ENCODE measurements at places on chromosomes 13 and 19.
A peak's percentile ranks its signal among the peaks of the same experiment; 100 is the strongest.

DNA sequence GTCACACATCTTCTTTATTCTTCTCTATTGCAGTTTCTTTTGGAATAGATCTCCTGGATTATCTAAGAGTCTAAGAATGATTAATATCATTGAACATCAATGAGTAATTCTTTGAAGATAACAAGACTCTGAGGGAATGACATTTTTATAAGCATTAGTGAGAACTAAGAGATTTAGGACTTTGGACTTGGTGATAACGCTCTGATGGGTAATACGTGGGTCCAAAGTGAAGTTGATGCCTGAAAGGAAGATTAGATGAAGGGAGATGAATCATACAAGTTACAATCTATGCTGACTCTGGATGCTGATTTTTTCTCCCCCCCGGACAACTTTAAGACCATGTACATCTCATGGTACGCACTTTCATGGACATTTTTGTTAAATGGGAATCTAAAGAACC is 364.5 kb downstream of the GPC5 start:
- no peak for DNase-seq

DNA sequence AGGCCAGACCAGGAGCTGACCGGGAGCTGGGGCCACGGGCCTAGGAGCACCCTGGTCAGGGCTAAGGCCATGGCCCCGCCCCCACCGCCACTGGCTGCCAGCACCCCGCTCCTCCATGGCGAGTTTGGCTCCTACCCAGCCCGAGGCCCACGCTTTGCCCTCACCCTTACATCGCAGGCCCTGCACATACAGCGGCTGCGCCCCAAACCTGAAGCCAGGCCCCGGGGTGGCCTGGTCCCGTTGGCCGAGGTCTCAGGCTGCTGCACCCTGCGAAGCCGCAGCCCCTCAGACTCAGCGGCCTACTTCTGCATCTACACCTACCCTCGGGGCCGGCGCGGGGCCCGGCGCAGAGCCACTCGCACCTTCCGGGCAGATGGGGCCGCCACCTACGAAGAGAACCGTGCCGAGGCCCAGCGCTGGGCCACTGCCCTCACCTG is 6.6 kb downstream of the SPHK2 start:
- DNase-seq: no peak

GRCh38 chr13:39550931-39551330 is 52.1 kb downstream of the LHFPL6 start:
- DNase-seq: no peak

DNA sequence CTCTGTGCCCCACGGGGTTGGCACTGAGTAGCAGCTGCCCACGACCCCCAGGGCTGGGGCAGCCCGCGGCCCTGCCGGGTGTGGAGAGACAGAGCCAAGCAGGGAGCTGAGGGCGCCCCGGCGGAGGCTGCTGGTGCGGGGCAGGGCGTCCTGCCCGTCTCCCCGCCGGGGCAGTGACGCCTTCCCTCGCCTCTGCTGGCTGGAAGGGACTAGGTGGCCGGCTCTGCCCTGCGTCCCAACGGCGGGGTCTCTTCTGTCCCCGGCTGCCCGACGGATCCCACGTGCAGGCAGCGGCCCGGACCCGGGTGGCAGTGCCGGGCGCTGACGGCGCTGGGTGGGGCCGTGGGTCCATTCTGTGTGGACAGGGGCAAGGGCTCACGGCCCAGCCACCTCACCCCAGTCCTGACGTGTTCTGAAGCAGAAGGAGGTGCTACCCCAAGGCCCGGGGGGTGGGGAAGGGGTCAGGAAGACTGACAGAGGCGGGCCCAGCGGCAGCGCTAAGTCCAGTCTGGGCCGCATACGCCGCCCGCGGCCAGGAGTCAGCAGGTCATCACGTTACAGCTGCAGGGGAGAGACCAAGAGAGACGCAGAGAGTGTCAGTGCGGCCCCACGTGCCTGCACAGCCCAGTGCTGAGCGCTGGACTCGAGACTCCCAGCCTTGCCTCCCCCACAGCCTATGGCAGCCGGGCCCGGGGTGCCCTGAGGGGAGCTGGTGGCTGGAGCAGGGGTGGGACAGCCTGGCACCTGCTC is 15.1 kb upstream of the PLPP2 start:
- DNase-seq: no peak

DNA sequence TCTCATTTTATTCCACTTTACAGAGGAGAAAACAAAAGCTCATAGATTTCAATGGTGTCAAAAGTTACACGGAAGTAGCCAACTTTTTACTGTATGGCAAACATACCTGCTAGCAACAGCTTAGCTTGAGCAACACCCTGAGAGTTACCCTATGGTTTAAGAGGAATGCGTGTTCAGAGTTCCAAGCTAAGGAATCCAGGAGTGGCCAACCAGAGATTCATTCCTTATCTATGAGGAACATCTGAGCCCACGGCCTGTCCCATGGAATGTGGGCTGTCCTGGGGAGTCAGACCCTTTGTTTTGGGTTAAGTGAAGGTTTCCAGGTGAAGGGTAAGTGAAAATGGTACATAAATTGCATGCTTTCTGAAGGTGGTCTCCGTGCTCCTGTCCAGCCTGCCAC is 67.5 kb downstream of the STARD13 start:
- DNase-seq: peak; percentile 88

- no peak for DNase-seq
These were observed 166.6 kb downstream of the SLITRK6 start for GRCh38 chr13:85632526-85633195.

DNA sequence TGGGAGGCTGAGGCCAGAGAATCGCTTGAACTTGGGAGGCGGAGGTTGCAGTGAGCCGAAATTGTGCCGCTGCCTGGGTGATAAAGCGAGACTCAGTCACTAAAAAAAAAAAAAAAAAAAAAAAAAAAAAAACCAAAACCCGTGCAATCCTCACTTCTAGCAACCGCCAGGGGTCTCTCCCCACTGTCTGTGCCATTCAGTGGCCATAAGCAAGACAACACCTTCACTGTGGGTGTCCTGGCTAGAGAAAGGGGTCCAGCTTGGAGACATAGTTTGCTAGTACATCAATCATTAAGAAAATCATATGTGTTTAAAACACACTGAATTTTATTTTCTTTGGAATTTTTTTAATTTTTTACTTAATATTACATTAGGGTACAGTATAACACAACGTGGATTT is 68.2 kb downstream of the RASL11A start:
- DNase-seq: no peak

DNA sequence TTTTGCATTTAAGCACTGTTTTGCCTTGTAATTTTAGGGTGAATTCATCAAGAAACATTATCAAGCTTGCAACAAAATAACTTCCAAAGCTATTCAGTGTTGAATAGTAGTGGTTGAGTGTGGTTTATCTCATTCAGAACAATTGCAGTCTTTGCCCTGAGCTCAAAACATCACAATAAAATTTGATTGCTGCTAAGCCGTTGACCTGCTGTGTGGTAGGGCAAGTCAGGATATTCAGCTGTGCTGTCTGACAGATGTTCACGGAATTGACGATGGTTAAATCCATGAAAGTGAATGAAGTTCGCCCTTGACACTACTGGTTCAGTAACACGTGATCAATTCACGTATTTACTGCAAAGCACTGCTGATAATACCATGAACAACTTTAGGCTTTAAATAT is 66.9 kb downstream of the GJA3 start:
- no peak for DNase-seq

- no peak for DNase-seq
These were observed 902.3 kb upstream of the SLITRK1 start for GRCh38 chr13:84784443-84785153.

GRCh38 chr13:61600360-61601033 is 184.8 kb upstream of the PCDH20 start:
- no peak for DNase-seq

- no peak for DNase-seq
These were observed at the start of gene LILRA2 for GRCh38 chr19:54573330-54573872. Gene LILRA2 (plus strand): TSS chr19:54573790. CDS start chr19:54573879, 89 bp downstream.

DNA sequence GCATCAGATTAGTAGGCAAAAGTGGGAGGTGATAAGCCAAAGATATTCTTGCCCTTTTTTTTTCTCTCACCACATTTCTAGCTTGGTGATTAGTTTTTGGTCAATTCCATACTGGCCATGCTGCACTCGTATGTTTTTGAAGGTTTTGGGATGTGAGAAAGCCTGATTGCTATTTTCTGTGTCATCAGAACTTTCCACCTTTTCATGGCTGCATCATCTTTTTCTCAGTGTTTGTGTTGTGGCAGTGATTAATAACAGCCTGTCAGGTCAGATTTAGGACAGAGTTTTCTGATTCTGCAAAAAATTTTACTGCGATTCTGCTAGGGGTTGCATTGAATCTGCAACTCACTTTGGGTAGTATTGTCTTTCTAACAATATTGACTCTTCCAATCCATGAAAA is 32.9 kb downstream of the PSG1 start:
- no peak for DNase-seq

DNA sequence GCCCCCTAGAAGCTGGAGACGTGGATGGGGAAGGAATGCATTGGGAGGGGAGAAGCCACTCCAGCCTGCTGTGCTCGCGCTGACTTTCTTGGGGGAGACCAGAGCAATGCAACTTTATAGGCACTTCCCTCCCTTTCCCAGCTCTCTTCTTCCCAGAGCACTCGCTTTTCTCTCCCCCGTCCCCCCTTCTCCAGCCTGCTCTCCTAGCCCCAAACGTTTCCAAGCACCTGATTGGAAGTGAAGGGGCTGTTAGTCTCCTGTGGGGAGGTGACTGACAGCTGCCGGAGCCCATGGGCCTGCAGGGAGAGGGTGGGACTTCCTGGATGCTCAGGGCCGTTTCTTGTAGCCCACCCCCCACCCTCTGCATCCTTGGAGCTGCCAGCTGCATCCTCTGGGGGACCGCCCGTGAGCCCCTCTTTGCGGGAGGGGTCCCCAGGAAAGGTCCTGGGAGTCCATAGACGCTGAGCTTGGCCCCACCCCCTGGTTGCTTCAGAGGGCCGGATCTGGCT is 2.5 kb downstream of the HDGFL2 start:
- DNase-seq: peak; percentile 82

GRCh38 chr13:106432636-106433035 is 102.8 kb downstream of the EFNB2 start:
- no peak for DNase-seq

DNA sequence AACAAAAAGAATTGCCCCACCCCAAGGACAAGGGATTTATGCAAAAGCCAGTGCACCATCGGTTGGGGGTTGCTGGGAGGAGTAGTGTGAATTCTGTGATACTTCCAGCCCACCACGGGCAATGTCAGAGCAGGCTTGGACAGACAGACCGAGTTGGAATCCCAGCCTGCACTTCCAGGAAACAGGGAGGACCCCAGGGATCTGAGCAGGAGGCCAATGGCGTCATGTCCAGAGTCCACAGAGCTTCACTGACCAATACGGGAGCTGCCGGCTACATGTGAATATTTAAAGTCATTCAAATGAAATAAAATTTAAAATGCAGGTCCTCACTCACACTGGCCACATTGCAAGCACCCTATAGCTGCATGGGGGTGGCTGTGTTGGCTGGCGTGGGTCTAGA is 10.9 kb downstream of the ZNRF4 start:
- no peak for DNase-seq

GRCh38 chr19:49224879-49225278 is 67.3 kb downstream of the TRPM4 start:
- DNase-seq: peak; percentile 57

- DNase-seq: peak; percentile 93
These were observed 62.0 kb downstream of the GPR12 start for GRCh38 chr13:26698392-26699196.

- no peak for DNase-seq
These were observed 30.7 kb upstream of the WASF3 start for GRCh38 chr13:26526702-26527216.

DNA sequence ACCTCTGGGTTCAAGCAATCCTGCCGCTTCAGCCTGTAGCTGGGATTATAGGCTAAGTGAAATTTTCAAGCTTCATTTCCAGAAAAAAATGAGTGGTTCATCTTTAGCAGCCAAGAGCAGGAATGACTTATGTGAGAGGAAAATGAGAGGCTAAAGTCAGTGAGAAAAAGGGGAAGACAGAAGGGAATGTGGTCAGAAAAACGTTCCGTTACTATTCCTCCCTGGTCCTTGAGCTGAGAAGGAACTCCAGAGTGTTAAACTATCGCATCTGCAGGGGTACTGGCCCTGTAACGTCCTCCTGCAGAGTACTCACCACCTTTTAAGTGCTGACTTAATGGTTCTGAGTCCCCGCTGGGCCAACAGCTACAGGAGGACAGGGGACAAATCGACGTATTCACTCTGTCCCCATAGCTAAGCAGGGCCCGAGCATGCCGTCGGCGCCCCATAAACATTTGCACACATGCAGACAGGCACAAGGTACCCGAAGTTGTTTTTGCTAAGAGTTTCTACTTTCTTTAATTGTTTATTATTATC is 88.1 kb downstream of the FLT1 start:
- no peak for DNase-seq

- peak; percentile 31 for DNase-seq
These were observed 120.6 kb upstream of the HTR2A start for GRCh38 chr13:47017476-47017875.

GRCh38 chr13:98374750-98375149 is 197.7 kb upstream of the RNF113B start:
- no peak for DNase-seq

DNA sequence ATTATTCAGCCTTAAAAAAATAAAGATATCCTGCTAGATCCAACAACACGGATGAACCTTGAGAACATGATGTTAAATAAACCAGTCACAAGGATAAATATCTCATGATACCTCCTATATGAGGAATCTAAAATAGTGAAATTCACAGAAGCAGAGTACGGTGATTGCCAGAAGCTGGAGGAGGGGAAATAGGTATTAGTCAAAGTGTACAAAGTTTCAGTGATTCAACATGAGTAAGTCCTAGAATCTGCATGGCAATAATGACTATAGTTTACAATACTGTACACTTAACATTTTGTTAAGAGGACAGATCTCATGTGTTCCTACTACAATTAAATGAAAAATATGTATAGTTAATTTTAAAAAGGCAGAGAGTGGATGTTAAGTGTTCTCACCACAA is 206.6 kb upstream of the SLC10A2 start:
- no peak for DNase-seq

GRCh38 chr13:21413013-21413412 is 46.1 kb downstream of the ZDHHC20 start:
- DNase-seq: peak; percentile 16

- peak; percentile 35 for DNase-seq
These were observed 224.7 kb downstream of the GGACT start for GRCh38 chr13:100363874-100364273.

GRCh38 chr13:93265800-93266199 is 39.2 kb downstream of the GPC6 start:
- no peak for DNase-seq

DNA sequence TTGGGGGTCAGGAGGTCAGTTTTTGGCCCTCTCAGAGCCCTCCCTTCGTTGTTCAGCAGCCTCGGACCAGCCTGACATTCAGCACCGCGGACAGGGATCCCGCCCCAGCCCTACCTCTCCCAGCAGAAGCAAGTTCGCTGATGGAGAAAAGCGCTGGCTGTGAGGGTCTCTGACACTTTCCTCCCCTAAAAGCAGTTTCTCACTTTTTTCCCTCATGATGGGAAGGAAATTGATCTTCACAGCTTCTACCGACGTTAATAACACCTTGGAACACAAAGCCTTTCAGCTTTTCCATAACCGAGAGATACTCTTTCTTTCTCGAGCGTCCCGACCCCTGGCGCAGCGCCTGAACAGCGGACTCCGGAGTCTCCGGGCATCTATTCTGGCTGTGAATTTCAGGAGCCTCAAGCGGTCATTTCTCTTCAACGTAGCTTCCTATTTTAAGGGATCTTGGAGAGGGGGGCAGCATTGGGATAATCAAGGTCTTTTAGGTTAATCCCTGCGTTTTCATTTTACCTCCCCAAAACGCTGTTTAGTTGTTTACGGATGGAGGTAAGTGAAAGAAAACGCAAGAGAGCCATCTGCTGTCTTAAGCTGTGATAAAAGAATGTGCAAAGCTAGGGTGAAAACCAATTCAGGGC is 467.2 kb downstream of the ITGBL1 start:
- DNase-seq: peak; percentile 61

Data from choroid plexus epithelial cell (primary cell).